CD4-positive, CD25-positive, alpha-beta regulatory T cell (primary cell): ENCODE measurements at places on chromosomes 6 and 20. TPM values are rescaled to one million over a fixed set of nuclear protein-coding genes. Genes with fewer than 3 reads are reported as not detected.
A peak's percentile ranks its signal among the peaks of the same experiment; 100 is the strongest.

GRCh38 chr6:34147906-34148630, 2.2 kb upstream of the GRM4 start:
- DNase-seq: no peak

DNA sequence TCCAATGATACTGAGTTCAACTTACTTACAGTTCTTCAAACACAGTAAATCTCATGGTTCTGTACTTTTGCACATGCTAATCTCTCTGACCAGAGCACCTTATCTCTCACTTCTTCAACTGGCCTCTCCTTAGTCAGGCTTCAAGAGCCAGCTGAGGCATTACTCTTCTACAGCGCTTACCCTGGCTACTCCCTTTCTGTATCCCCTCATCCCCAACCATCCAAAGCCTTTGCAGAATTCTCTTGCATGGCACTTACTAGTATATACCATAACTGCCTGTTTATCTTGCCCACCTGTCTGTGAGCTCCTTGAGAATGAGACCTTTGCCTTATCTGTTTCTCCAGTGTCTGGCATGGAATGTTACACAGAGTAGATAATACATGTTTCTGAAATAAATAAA, 49.2 kb downstream of the SESN1 start:
- DNase-seq: no peak

Gene GSTA3
- not detected for total RNA-seq

GRCh38 chr20:19747903-19748302, 10.2 kb upstream of the RIN2 start:
- DNase-seq: no peak

- no peak for DNase-seq
These were observed 478 bp upstream of the MTHFD1L start for GRCh38 chr6:150865043-150865405.

DNA sequence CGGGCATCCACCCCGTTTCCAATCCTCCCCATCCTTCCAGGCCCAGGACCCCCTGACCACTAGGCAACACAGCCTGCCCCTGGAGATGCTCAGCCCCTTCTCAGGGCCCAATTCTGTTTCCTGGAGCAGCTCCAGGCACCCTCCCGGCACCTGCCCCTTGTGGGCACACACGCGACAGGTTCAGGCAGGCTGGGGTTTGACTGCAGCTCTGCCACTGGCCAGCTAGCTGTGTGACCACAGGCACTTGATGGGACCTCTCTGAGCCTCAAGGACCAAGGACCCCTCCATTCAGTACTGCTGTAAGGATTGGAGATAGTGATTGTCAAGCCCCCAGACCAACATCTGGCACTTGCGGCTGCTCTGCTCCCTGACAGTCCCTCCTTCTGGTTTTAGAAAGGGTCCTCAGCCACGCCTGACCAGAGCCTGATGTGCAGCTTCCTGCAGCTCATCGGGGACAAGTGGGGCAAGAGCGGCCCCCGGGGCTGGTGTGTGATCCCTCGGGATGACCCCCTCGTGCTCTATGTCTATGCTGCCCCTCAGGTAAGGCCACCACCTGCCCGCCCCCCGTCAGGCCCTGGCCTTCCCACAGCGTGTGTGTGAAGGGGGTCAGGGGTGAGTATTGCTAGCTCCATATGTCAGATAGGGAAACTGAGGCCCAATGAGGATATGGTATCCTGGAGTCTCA, 21.7 kb downstream of the FGD2 start:
- DNase-seq: no peak

GRCh38 chr6:55052846-55053245, 121.5 kb upstream of the HCRTR2 start:
- no peak for DNase-seq

GRCh38 chr6:1598886-1599285, 10.8 kb upstream of the FOXC1 start:
- DNase-seq: no peak

DNA sequence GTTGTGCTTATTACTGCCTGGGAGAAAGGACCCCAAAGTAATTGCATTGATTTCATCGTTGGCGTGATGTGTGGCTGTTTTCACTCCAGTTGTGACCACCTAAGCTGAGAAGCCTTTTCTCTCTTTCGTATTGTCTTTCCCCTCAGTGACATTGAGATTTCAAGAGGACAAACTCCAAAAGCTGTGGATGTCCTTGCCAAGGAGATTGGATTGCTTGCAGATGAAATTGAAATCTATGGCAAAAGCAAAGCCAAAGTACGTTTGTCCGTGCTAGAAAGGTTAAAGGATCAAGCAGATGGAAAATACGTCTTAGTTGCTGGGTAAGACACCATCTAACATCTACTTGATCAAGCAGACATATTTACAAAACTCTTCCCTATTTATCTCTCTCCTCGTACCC, 60.5 kb downstream of the MTHFD1L start:
- no peak for DNase-seq

Gene TNF
- total RNA-seq: 21.8 TPM

DNA sequence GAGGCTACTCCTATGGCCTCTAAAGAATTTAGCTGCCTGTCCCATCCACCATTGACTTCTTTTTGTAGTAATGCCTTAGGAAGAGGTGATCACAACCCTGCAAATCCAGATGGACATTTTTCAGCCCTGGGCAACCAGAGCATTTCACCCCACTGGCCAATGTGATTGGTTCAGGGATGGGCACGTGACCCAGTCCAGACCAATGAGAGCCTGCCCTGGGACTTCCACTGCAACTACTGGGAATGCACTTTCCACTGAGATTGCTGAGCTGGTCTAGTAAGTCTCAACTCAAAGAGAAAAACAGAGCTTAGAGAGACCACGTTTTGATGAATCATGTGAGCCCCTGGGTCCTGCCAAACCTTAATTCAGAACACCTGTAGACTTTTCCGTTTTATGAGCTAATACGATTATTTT, 8.9 kb upstream of the UBE2V1 start:
- no peak for DNase-seq

GRCh38 chr20:46011631-46012482, 3.1 kb downstream of the MMP9 start:
- DNase-seq: peak; percentile 45

- DNase-seq: no peak
These were observed 11.3 kb downstream of the TFAP2A start for GRCh38 chr6:10403385-10404106.

GRCh38 chr20:22223236-22223635, 361.1 kb downstream of the FOXA2 start:
- no peak for DNase-seq

Gene SLC13A3
- 0.67 TPM for total RNA-seq

DNA sequence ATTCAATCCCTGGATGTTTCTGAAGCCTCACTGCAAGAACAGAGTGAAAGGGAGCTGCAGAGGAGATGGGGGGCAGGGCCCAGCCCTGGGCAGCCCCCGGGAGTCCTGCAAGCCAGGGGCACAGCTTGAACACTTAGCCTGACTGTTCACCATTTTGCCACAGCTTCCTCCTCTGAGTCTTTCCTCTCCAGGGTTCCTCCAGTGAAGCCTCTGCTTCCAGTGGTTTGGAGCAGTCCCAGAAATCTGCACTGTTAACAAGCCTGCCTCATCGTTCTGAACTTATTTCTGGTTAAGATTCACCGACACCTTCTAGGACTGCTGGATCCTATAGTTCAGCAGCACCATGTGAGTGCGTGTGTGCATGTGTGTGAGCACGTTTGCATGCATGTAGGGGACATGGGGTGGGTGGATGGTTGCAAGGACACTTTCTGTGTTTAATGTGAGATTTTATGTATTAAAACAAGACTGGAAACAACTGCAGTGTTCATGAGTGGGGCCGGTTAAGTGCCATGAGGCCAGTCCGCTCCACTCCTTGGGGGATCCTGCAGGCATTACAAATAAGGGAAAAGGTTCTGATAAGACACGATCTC, 24.6 kb downstream of the CEBPB start:
- no peak for DNase-seq

Gene NCR2
- total RNA-seq: not detected
